Activated naive CD4-positive, alpha-beta T cell treated with anti-CD3 and anti-CD28 coated beads, Interleukin-2, amount 10 ng/mL, durations not matched to agents 5 hours and 36 hours (primary cell): ENCODE measurements at places on chromosomes 4 and X. TPM values are rescaled to one million over a fixed set of nuclear protein-coding genes. Genes with fewer than 3 reads are reported as not detected.

The UCP1 gene
- total RNA-seq, result not detected

The ACSL4 gene
- 36.2 TPM for total RNA-seq

The GPC4 gene
- not detected for total RNA-seq

The PPEF1 gene
- total RNA-seq, result 0.34 TPM
